ENCODE measurements at places on chromosomes 7 and 10. TPM values are rescaled to one million over a fixed set of nuclear protein-coding genes. Genes with fewer than 3 reads are reported as not detected.

GRCh38 chr7:82430500-82431465 is 12.8 kb downstream of the CACNA2D1 start:
- DNase-seq: no peak

PTN gene
- 482 TPM for total RNA-seq

DNA sequence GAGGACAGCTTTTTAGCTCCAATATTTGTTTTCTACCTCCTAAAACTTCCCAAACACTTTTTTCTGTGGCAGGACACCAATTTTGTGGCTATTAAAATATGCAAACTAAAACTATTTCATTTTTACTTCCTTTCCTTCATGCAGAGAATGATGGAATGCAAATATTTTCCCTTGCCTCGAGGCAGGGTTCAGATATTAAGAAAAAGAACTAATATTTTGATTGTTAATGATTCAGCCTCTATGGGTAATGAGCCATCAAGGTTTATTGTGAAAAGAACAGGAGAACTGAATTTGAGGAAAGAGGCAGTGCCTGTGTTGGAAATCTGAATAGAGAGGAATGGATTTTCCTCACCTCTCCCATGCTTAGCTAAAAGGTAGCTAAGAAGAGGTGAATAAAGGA is 43.1 kb upstream of the CASD1 start:
- DNase-seq: no peak

GRCh38 chr7:13077466-13077865 is 390.0 kb downstream of the ARL4A start:
- no peak for DNase-seq

GIMAP6 gene
- total RNA-seq: 4.5 TPM

- peak; percentile 84 for DNase-seq
These were observed 39.5 kb downstream of the RSU1 start for GRCh38 chr10:16777473-16778370.

STEAP1 gene
- 2.2 TPM for total RNA-seq

- DNase-seq: no peak
These were observed 12.1 kb upstream of the TRUB1 start for GRCh38 chr10:114925587-114926586.

- no peak for DNase-seq
These were observed 498.1 kb downstream of the PLXNA4 start for GRCh38 chr7:132077971-132078685.

- no peak for DNase-seq
These were observed 72.5 kb upstream of the MXI1 start for GRCh38 chr10:110134917-110135316.

DNA sequence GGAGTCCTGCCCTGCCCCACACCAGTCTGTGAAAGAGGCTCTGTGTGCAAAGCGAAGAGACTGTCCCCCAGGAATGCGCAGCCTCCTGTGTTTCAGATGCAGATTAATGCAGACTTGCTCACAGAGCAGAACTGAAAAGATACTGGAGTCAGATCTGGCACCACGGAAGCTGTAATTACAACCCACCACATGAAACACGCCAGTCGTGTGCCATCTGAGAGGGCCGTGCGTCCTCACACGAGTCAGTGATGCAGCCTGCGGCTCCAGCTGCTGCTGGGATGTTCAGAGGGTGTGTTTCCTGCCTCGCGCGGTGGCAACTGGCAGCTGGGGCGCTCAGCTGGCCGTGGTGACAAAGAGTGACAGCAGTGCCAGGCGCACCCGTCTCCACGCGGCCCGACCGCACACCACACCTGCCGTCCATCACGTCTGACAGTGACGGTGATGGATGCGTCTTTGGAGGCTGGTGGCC is 50.0 kb downstream of the NKX6-2 start:
- no peak for DNase-seq

- peak; percentile 69 for DNase-seq
These were observed 200.3 kb downstream of the LSM5 start for GRCh38 chr7:32289651-32290414.

MGAM2 gene
- total RNA-seq: 0.18 TPM

PRPS1L1 gene
- not detected for total RNA-seq

DNA sequence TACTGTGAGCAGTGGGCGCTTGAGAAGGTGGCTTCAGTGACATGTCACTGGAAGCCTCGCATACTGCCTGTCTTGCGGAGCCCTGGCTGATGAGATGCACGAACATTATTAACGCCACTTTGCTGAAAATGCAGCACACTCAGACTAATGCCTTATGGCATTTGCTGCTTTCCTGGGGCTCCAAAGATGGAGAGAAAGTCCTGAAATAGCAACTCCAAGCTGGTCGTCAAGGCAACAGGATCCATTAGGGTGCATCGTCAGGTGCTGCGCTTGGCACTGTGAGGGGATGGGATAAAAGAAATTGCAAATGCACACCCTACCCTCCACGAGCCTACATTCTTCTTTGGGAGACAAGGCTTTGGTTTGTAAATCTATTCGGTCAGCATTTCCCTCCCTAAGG is 592.5 kb downstream of the TYW1 start:
- DNase-seq: peak; percentile 50

HOXA9 gene
- total RNA-seq: not detected

DNA sequence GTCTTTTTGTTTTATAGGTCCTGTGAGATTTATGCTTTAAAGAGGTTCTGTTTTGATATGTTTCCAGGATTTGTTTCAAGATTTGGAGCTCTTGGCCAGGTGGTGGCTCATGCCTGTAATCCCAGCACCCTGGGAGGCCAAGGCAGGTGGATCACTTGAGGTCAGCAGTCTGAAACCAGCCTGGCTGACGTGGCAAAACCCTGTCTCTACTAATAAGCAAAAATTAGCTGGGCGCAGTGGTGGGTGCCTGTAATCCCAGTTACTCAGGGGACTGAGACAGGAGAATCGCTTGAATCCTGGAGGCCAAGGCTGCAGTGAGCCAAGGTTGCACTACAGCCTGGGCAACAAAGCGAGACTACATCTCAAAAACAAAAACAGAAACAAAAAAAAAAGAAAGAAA is 8.3 kb upstream of the HYAL4 start:
- DNase-seq: no peak

DNA sequence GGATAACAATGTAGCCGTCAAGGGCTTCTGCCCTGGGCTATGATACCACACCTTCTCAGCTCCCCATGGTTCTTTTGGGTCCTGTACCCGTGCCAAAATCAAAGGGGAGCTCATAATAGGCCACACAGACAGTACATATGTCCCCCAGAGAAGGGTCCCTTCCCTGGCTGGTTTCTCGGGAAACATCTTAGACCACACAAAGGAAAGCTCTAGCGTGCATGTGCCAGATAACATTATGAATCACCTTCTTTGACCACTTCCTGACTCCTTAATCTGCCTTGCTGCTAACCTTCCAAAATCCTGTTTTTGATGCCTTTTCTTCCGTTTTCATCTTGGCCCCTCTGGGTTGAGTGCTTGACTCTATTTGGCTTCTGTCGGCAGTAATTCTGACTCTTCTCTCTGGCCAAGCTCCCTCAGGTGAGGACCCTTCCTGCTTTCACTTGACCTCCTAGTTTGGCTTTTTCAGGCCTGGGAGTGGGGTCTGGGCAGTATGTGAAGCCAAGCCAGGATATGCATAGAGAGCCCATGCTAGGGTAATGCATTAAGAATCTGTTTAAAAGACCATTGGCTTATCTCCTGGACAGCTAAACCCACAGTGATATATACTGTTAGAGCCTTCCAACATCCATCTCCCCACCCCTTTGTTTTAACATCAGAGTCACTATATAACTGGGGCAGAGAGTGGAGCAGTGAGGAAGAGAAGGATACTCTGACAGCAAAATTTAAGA is 84.8 kb downstream of the ANLN start:
- no peak for DNase-seq

PAX4 gene
- total RNA-seq: not detected

DNA sequence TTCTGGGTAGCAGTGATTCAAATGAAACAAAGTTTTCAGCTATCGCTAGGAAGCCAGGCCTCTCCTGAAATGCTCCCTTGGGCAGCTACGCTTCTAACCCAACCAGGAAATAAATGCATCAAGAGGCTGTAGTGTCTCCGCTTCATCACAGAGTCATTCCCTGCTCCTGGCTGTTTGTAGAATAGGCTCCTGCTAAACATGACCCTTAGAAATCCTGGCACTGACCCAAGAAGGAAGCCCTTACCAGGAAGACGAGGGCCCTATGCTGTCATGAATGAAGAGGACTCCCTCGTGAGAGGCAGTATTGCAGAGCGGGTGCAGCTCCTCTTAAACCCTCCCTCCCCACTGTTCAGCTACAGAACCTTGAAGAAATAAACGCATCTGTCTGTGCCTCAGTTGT is 48.3 kb downstream of the NOD1 start:
- no peak for DNase-seq

GRCh38 chr7:47149971-47150370 is 431.9 kb downstream of the TNS3 start:
- DNase-seq: no peak

BMPR1A gene
- 51.8 TPM for total RNA-seq

- DNase-seq: peak; percentile 92
These were observed 1.2 kb upstream of the LZTS2 start for GRCh38 chr10:100998183-100998990.

GRCh38 chr10:77138541-77138940 is 499.1 kb downstream of the KCNMA1 start:
- no peak for DNase-seq

GRCh38 chr7:128201690-128202085 is 39.4 kb upstream of the LEP start:
- no peak for DNase-seq

- no peak for DNase-seq
These were observed 201.8 kb downstream of the NSUN6 start for GRCh38 chr10:18449611-18450026.

CYP26C1 gene
- total RNA-seq: 9.5 TPM

DNA sequence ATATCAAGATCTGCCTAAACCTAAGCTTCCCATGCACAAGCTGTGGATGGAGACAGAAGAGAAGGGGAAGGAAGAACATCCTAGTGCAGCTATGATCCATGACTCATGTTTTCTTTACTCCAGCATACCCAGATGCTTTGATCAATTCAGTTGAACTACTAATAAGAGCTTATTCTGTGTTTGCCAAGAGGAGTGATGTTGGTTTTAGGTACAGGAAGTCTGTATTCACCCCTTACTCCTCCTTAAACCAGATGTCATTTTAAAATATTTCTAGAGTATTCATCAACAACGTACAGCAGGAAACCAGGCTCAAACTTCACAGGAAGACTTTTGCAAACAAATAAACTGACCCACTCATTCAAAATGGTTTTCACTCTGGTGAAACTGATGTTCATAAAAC is 29.2 kb downstream of the PANK1 start:
- no peak for DNase-seq

DNA sequence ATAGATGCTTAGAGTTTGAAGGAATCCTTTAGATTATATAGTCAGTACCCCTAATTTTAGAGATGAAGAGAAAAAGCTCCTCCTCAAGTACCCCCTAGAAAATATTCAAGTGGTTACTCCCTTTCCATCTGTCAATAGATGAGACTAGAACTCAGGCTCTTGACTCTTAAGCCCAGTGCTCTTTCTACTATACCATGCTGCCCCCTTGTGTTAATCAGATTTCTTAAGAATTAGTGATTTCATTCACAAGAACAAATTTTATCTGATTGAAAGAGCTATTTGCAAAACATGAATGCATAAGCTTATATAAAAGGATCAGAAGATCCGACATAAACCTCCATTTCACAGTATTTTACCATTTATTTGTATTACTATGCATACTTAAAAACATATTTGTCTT is 179.3 kb downstream of the TFEC start:
- DNase-seq: no peak

DNA sequence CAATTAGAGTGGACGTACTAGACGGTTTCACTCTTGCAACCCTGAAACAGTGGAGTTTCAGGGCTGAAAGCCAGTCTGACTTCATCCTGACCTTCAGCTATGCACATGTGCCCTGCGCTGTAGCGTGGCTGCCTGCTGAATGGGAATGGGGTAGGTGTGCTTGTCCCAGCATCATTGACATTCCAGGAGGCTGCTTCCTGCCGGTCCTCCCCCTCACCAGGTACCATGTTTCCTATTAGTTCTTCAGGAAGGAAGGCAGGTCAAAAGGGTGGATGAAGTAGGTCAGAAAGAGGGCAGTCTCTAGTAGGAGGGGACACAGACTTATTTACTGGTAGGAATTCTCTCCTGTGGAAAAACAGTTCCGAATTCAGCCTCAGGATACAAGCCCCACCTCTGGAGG is 551.8 kb upstream of the GALNT17 start:
- DNase-seq: no peak

GRCh38 chr7:80346704-80347103 is 165.2 kb downstream of the GNAT3 start:
- no peak for DNase-seq

PPP1R9A gene
- total RNA-seq: 62.0 TPM

Data from cerebellum (tissue), 4 donors.